ENCODE measurements at places on chromosomes 2 and 18.
A peak's percentile ranks its signal among the peaks of the same experiment; 100 is the strongest.

DNA sequence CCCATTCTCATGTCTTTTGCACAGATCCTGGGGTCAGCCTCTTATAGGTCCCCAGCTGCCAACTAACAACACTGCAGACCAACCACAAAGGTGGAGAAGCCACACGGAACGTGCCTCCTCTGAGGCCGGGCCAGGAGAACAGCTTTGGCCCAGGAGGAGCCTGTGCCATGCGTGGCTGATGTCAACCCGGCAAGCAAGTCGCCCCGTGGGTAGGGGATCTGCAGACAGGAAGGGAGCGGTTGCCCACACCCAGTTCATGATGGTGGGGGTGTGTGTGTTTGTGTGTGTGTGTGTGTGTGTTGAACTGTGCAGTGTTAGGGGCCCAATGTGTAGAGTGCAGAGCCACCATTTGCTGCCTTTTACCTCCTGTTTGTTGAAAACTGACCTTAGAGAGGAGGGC is 2.4 kb upstream of the CLEC4F start:
- no peak for DNase-seq

- no peak for DNase-seq
These were observed 34.9 kb upstream of the CD302 start for GRCh38 chr2:159832858-159833257.

DNA sequence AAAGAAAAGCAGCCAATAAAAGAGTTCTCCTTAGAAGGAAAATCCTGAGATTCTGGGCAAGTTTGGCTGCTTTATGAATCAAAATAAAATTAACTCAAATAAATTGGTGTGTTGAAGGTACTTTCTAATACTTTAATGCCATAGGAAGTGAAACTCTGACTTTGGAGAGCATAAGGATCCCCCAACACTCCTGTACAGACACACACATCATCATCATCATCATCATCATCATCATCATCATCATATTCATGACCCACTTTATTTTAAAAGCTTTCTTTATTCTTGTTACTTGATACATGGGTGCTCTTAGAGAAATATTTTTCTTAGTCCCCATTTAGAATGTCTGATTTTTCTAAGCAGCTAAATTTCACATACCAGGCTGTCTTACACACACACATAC is 283.1 kb upstream of the CYRIA start:
- no peak for DNase-seq

- DNase-seq: no peak
These were observed 172.5 kb upstream of the NETO1 start for GRCh38 chr18:73040247-73040646.

- DNase-seq: no peak
These were observed 25.2 kb downstream of the CAPN13 start for GRCh38 chr2:30781961-30782533.

DNA sequence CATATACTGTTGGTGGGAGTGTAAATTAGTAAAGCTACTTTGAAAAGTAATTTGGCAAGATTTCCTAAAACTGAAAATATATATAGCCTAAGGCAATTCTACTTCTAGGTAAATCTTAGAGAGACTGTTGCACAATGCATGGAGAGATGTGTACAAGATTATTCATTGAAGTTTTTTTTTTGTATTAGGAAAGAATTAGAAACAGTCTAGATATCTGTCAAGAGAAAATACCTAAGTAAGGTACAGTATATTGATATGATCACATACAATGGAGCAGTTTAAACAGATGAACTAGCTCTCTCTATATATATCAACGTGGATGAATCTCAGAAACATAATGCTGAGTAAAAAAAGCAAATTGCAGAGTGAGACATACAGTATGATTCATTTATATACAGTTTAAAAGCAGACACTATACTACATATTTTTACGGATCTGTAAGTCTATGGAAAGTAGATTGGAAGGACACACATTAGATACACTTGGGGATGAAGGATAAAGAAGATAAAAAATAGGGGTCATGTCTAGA is 59.3 kb upstream of the ACVR1 start:
- DNase-seq: no peak

GRCh38 chr18:1998121-1998520 is 573.2 kb downstream of the METTL4 start:
- no peak for DNase-seq

GRCh38 chr18:46609048-46609447 is 48.0 kb downstream of the LOXHD1 start:
- DNase-seq: no peak

- peak; percentile 74 for DNase-seq
These were observed 213.0 kb upstream of the CELF4 start for GRCh38 chr18:37778417-37779165.

- DNase-seq: no peak
These were observed 234.9 kb downstream of the BCL11A start for GRCh38 chr2:60318544-60318943.

- no peak for DNase-seq
These were observed 55.3 kb upstream of the AFF3 start for GRCh38 chr2:100197631-100198153.

- DNase-seq: no peak
These were observed 358.2 kb upstream of the MYT1L start for GRCh38 chr2:2689306-2689705.

All from activated CD4-positive, alpha-beta T cell treated with anti-CD3 and anti-CD28 coated beads for 36 hours (primary cell).